ENCODE measurements at places on chromosomes 12 and 14.

DNA sequence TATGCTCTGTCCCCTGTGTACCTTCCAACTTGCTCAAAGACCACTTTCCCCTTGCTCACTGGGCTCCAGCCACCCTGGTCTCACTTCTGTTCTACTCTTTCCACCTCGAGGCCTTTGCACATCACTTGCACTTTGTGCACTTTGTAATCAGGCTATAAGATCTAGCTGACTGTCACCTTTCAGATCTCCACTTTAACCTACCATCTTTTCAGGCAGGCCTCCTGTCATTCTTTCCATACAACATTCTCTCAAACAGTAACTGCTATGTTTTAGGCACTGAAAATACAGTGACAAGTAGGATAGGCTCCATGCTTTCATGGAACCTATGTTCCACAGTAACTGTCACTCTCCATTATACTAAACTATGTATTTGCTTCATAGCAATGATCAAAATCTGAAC, 14.0 kb downstream of the CPM start:
- no peak for DNase-seq

DNA sequence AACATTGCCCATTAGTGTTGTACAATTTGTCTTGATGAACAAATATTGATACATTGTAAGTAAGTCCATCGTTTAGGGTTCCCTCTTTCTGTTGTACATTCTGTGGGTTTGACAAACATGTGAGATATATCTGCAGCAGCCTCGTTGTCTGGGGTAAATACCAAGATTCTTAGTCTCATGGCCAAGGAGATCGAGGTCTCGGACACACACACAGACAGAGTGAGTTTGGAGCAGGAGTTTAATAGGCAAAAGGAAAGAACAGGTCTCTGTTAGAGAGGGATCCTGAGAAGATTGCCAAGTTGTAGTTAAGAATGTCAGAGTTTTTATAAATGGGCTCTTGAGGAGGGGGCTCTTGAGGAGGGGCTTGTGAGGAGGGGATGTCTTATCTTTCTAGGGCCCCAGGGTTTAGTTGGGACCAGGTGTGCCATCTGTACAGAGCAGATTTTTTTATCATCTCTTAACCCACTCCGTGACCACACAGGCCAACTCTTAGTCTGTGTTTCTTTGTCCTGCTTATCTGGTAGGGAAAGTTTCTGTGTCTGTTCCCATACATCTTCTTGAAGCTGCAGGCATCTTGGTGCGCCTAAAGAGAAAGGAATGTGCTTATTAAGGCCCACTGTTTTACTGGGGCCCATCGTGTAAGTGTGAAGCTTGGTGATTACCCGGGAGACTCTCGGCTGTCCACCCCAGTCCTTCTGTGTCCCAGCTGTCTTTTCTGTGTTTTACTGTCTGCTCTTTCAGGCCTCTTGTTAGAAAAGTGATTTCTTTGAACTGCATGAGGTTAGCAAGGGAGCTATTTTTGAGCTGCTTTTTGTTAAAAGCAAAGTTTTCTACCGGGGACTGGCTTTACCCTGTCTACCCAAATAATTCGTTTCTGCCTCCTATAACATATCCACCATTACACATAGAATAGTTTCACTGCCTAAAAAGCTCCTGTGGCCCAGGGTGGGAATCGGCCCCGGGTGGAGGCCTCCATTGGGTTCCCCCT, 22.4 kb upstream of the CLEC2D start:
- no peak for DNase-seq

DNA sequence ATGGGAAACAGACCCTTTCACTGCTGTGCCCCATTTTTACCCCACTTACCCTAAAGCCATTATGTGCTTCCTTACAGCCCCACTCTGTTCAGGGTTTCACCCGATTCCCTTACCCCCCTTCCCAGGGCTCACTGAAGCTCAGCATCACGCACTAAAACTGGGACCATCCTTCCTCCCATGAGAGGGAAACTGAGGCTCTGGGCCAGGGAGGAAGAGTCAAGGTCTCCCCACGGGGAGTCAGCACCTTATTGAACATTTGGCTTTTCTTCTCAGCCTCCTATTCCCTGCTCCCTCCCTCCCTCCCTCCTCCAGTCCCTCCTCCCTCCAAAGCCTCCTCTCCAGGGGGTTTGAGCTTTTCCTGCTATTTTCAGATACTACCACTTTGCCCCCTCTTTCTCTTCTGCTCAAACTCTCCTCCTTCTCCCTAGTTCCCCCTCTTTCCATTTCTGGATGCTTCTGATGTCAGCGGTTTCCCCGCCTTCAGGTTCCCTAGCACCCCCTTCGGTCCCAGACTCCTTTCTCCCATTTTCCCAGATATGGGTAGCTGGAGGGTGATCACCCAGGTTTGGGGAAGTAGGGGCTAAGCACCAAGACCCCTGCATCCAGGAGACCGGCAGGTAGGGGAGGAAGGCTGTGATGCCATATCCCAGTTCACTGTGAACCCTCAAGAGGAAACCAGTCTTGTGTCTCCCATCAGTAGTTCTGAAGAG, 960 bp downstream of the GPR162 start:
- no peak for DNase-seq

DNA sequence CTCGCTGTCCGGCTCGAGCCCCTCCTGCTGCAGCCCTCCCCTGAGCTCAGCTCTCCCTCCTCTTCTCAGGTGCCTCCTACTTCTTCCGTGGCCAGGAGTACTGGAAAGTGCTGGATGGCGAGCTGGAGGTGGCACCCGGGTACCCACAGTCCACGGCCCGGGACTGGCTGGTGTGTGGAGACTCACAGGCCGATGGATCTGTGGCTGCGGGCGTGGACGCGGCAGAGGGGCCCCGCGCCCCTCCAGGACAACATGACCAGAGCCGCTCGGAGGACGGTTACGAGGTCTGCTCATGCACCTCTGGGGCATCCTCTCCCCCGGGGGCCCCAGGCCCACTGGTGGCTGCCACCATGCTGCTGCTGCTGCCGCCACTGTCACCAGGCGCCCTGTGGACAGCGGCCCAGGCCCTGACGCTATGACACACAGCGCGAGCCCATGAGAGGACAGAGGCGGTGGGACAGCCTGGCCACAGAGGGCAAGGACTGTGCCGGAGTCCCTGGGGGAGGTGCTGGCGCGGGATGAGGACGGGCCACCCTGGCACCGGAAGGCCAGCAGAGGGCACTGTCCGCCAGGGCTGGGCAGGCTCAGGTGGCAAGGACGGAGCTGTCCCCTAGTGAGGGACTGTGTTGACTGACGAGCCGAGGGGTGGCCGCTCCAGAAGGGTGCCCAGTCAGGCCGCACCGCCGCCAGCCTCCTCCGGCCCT, 22.8 kb downstream of the MMP17 start:
- DNase-seq, result no peak

GRCh38 chr12:48630346-48630745, 51.7 kb downstream of the KANSL2 start:
- no peak for DNase-seq

DNA sequence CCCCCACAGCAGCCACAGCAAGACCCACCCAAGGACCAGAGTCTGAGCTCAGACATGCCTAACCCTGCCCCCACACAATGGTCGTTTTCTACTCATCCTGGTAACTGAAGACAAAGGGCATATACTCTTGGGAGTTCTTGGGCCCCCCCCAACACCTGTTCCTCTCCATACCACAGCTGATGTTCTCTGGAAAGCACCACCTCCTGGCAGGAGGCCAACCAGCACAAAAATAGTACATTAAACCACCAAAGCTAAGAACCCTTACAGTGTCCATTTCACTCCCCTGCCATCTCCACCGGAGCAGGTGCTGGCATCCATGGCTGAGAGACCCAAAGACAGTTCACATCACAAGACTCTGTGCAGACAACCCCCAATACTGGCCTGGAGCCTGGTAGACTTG, 80.6 kb upstream of the DAAM1 start:
- no peak for DNase-seq

GRCh38 chr12:100964028-100964427, 169.5 kb downstream of the ANO4 start:
- no peak for DNase-seq

- DNase-seq, result no peak
Observed at GRCh38 chr14:95078867-95079266, 78.5 kb downstream of the DICER1 start.

DNA sequence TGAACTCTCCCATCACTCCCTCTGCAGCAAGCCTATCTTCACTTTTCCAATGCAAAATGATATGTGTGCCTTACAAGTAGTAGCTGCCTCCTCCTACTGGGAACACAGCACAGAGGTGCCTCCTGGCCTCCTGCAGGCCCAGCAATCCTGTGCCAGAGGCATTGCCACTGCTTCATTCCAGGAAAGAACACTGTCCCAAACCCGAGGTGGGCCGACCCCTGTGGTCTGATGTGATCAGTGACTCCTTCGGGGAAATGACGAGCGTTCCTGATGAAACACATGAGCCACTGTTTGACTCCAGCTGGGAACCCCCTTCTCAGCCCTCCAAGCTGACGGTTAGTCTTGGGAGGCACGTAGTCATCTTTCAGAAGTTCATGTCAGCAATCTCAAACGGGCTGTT, 19.5 kb downstream of the PSMC1 start:
- no peak for DNase-seq

DNA sequence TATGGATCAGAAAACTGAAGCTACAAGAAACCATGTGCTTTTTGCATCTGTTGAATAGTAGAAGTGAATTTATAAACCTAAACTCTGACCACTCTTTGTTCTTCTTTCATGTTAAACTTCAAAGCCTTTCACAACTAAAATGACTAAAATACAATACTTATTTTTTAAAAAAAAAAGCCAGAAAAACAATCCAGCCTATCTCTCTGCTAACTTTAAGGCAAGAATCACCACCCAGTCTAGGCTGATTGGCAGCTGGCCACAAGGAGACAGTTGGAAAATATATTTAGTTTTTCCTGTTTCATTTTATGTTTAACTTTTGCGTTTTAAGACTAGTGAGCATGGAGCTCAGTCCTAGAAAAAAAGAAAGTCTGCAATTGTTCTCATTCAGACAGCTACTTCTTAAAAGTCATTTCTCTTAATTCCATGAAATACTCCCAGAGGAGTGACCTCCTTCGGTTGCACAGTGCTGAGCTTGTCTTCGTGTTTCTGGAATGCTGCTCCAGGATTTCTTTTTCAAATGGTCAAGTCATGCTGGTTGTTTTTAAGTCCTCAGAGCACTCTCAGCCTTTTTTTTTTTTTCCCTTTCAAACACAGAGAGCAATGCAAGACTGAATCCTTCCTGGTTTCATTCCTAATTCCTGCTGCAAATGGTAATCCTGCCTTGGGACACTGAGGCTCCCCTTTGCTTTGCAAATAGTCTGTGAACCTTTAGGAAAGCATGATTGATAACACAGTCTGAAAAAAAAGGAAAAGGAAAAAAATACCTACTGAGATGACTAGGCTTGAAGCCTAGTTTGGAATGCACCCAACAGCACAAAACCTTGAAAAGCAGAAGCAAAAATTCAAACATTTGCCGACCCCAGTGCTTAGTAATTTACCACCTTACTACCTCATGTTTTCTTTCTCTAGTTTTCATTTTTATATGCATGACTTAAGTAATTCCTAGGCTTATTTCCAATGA, 233.3 kb upstream of the DAAM1 start:
- no peak for DNase-seq

- DNase-seq, result no peak
Observed at GRCh38 chr12:129827102-129827865, 76.5 kb downstream of the TMEM132D start.

GRCh38 chr12:128323145-128323920, 56.4 kb downstream of the TMEM132C start:
- no peak for DNase-seq

GRCh38 chr12:6970096-6970527, 352 bp downstream of the PHB2 start:
- DNase-seq, result no peak

DNA sequence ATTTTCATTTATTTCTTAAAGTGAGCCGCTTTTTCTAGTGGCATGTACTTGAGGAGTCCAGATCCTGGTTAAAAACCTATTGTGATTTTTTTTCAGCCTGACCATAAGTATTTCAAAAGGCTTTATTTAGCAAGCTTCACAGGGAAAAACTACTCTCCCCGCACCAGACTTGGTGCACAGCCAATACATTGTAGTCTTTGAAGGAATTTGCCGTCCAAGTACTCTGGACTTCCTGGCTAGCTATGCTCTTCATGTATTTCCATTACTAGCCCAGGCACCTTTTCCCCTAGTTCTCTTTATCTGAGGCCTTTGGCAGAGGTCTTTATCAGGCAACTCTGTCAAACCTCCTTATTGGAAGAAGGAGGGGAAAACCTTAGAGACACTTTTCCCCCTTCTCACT, 234.7 kb downstream of the CCDC91 start:
- DNase-seq, result no peak

DNA sequence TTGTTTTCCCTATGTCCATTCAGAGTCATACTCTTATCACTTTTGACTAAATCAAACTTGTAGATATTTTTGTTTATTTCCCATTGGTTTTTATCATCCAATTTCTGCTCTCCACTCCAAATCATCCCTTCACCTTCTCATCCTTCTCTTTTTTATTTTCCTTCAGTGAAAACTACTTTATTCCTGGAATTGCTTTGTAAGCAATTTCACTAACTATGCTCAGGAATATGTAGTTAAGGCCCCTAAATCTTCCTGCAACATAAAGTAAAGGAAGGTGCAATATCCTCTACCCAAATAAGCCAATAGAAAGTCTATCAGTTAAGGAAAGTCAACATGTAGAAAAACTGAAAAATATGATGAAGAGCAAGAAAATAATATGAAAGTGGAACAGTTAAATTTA, 308.4 kb downstream of the SEC23A start:
- no peak for DNase-seq

DNA sequence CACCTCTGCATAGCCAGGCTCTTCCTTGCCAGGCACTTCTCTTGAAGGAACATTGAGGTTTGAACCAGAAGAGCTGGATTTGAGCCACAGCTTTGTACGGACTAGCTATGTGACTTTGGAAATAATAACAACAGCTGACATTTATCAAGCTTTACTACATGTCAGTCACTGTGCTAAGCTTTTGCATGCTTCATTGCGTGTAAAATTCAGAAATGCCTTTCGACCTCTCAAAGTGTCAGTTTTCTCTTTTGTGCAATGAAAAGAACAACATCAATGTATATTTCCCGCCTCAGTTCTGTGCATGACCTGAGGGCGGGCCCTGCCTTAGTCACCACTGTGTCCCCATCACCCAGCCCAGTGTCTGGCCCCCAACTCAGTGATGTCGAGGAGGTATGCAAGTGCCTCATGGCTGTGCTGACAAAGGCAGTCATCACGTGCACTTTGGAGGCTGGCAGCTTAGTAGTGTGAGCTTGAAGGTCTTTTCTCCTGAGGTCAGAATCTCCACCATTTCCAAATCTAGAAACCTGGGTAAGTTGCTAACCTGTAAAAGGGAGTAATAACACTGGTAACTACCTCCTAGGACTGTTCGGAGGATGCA, 17.9 kb upstream of the AQP2 start:
- DNase-seq, result no peak

- DNase-seq, result no peak
Observed at GRCh38 chr12:34379142-34379541, 356.8 kb downstream of the ALG10 start.

All from ureter (tissue), 1 donor.